ENCODE measurements at places on chromosomes 2 and 18. TPM values are rescaled to one million over a fixed set of nuclear protein-coding genes. Genes with fewer than 3 reads are reported as not detected.

COLEC12 gene
- total RNA-seq, result not detected

DNA sequence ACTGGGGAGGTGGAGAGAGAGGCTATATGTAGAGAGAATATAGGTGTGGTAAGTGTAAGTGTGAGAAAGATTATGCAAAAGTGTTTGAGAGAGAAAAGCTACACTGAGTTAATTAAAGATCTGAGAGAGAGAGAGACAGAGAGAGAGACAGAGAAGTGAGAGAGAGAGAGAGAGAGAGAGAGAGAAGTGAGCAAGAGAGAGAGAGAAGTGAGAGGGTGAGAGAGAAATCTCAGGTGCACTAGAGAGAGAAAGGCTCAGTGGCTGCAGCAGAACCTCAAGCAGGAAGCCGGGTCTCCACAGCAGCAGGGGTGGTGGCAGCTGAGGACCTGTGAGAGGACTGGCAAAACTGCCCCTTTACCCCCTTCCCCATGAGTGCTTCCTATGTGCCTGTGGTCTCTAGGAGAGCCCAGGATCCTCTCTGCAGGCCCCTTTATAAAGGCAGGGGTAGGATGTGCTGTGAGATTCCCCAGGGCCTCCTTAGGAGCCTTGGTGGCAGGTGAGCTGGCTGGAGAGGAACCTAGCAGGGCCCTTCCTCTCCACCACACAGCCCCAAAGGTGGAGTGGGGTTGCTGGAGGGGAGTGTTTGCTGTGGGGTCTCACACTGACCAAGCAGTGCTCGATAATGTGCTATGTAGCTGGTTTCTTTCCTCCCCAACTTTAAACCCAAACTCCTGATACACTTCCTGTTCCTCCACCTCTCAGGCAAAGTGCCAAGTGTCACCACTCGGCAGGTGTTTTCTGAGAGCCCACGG is 52.6 kb downstream of the SLC4A5 start:
- DNase-seq, result peak; percentile 26

- DNase-seq, result no peak
These were observed 59.5 kb downstream of the TMEM131 start for GRCh38 chr2:97936199-97936598.

CLEC4F gene
- not detected for total RNA-seq

RFTN2 gene
- not detected for total RNA-seq

DNA sequence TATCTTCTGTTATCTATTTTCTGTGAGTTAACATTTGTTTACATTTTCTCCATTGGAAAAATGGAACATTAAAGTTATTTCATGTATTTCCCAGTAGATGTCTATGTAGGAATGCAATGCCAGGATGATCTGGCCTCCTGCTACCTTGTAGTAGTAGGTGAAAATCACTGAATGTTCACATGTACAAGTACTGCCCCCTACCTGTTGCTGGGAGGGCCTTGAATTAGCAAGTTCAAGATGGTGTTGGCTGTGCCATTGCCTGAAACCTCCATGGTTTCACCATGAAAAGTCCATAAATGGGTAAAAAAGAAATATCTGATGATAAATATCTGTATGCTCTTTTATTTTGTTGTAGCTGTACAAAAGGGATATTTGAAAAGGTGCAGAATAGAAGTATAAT is 30.7 kb downstream of the XRCC5 start:
- peak; percentile 34 for DNase-seq

DNA sequence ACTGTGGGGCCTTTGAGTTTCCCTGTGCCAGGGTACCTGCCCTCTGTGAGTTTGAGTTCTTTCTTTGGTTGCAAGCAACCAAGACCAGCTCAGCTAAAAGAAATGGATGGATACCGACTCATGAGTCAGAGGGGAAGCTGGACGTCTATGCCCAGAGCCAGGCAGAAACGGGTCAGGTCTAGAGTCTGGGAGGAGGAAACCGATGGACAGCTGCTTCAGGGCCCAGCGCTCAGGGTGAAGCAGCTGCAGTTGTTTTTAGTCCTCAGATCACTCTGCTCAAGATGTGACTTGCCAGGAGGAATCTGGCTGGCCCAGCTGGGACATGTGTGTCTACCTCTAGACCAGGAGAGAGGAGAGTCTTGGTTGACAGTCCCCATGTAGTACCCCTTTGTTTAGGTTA is 10.1 kb upstream of the TYMS start:
- no peak for DNase-seq

- no peak for DNase-seq
These were observed 79.2 kb upstream of the ST8SIA3 start for GRCh38 chr18:57273194-57273593.

- no peak for DNase-seq
These were observed 51.2 kb upstream of the HS6ST1 start for GRCh38 chr2:128369602-128370467.

GRCh38 chr2:140597836-140598235 is 1533.0 kb downstream of the LRP1B start:
- no peak for DNase-seq

DNA sequence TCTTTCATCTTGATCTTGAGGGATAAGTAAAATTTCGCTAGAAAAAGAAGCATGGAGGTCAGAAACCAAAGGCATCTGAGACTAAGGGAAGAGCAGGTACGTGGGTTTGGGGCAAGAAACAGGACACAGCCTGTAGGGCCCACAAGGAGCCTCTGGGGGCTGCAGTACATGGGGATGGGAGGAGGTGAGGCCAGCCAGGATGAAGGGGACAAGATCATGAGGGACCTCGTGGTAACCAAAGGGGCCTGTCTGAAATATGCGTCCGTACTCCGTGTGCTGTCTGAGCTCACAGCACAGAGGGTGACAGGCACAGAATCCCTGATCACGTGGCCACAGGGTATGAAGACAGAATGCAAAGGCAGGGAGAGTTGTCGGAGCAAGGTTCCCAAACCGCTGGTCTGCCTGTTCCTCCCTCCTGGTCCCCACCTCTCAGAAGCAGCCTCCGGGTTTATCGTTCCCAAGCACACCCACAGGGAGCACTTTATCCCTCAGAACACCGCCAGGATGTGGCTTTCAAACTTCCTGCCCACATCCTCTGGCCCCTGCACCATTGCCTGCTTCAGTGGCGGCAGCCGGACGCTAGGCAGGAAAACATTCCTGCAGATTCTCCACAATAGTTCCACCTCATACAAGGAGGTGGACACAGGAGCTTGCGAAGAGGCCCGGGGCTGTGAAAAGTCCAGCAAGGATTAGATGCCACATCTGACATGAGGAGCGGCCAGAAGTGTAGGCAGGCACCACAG is 12.0 kb downstream of the TMEM163 start:
- no peak for DNase-seq

DNA sequence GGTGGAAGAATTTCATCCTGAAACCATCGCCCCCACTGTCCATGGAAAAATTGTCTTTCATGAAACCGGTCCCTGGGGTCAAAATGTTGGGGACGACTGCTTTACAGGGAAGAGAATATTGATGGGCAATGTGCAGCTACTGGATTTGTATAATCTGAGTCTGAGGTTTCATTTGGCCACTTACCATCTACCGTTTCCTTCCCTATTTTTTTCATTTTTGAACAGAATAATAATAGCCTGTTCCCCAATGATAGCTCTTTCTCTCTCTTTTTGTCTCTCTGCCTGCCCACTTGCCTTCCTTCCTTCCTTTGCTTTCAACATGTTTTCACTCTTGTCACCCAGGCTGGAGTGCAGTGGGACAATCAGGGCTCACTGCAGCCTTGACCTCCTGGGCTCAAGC is 78.3 kb upstream of the TLK1 start:
- DNase-seq, result no peak

DNA sequence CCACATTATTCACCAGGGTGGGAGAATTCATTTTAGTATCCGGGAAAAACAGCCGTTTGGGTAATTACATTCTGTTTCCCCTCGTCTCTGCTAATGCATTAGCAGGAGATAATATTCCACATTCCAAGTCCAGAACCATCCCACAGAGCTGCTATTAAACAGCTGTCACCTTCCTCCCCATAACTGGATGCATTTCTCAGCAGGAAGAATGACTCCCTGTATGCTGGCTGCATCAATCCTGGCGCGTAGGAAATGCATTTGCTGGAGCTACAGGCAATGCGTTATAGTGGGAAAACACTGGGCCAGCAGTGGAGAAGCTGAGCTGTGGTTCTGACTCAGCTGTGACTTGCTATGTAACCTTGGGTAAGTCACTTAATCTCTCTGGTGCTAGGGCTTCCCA is 246.0 kb downstream of the CLIP4 start:
- DNase-seq, result no peak

DNA sequence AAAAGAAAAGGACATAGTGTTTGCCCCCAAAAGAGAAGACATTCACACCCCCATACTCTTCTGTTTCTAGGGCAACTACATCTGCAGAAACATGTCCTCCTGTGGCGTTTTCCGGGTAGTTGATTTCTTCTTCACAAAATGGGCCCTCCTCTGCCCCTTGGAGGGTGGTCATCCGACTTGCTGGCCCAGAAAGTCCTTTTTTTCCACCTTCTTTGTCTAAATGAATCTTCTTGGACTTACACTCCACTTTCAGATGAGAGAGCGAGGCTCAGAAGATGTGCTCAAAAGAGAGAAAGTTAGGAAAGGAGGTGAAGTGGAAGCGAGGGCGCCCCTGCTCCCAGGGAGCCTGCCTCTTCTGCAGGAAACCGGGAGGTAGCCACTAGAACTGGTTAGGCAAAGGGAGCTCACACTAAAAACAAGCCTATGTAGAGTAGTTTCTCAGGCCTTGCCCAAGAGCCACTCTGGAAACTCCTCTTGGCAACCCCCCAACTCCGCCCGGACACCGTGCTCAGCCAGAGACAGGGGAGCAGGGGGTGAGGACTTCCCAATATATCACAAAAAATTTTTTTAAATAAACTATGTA is 10.2 kb upstream of the SIX3 start:
- no peak for DNase-seq

DNA sequence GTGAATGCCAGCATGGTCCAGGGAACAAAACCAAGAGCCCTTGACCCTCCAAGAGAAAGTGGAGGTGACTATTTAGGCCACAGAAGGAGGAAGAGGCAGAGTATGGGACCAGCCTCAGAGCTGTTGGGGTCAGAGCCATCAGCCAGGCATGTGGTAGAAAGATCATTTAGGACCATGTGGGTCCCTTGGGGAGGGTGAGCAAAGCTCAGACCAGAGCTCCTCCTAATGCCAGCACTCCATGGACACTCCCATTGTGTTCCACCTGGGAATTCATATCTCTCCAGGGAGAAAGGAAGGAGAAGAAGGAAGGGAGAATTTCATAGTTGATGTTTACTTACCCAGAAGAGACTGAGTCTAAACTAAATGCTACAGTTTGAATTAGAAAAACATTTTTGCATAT is 73.2 kb downstream of the CYBRD1 start:
- no peak for DNase-seq

- no peak for DNase-seq
These were observed 86.4 kb upstream of the SPRED2 start for GRCh38 chr2:65518751-65519150.

SYT4 gene
- not detected for total RNA-seq

DNA sequence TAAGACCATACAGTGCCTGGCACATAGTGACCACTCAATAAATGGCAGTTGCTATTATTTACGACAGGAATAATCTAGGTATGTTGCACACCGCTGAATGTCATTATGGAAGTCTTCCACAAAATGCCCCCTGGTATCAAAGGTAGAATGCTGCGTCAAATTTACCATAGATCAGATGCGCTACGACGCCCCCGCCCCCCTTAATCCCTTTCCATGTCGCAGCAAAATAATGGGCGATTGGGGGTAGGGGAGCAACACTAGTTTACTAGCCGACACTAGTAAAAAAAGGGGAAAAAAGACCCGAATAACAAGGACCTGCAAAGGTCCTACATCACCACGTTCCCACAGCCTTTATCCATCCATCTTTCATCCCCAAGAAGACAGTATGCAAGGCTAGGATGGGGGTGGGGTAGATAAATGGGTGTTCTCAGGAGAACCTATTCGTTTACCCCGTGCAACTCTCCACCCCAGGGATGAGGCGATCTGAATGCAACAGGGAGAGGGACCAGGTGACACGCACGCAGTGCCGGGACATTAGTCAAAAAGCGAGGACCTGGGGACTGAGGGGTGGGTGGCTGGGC is 455 bp downstream of the PREPL start:
- peak; percentile 10 for DNase-seq

GRCh38 chr18:75691483-75691882 is 264.0 kb upstream of the SMIM21 start:
- DNase-seq, result no peak

DNA sequence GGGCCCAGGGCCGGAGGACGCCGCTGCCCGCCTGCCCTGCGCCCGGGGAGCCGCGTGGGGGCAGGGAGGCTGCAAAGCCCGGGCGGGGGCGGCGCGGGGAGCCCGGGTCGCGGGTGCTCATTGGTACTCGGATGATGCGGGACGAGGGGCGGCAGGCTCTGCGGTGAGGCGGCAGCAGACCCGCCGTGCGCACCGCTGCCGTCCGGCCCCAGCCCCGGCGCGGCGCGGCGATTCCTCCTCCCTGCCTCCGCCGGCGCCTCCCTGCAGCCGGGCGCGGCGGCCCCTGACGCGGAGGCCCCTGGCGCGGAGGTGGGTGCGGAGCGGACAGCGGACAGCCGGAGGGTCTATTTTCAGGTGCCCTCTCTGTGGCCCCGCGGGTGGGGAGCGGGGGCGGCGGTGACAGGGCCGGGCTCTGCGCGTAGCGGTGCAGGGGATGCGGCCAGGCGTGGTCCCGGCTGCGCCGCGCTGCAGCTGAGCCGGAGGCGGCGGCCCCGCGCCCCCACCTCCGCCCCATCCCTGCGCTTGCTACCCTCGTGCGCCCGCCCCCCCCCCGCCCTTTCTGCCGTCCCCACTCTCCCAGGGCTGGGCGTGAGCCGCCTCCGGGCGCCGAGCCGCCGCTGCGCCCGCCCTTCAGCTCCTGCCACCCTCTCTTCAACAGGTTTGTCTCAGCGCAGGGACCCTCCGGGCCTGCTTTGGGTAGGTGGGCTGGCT is 640 bp downstream of the SPTBN1 start:
- DNase-seq, result peak; percentile 28

ALLC gene
- total RNA-seq, result not detected

AKAIN1 gene
- total RNA-seq, result not detected

- no peak for DNase-seq
These were observed 119.6 kb upstream of the MSTN start for GRCh38 chr2:190182071-190182524.

APLF gene
- 5.5 TPM for total RNA-seq

GRCh38 chr18:13112982-13113381 is 105.6 kb upstream of the LDLRAD4 start:
- no peak for DNase-seq

GRCh38 chr18:8945514-8945913 is 157.0 kb upstream of the NDUFV2 start:
- no peak for DNase-seq

Data from activated T-cell treated with anti-CD3 and anti-CD28 coated beads, Interleukin-2, amount 50 U/mL, for 72 hours (primary cell).